ENCODE measurements at places on chromosomes 7 and 10.

DNA sequence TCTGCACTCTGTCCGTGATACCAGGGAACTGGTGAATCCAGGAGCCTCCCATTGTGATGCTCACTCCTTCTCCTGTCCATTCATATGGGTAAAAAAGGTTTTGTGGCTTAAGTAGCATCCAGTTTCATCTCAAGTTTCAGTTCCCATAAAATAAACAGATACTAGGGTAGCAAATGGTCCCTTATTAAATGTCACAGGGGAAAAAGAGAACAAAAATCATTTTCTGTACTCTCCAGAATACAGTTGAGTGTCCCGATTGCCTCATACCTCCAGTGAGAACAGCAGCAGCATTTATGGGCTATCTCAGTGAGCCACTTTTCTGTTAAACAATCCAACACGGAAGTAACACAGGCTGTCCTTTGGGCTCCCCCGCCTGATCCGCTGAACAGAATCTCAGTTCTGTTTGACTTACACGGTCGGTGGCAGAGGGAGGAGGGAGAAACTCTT, 179.6 kb downstream of the CELF2 start:
- DNase-seq: no peak

- no peak for DNase-seq
Observed at GRCh38 chr10:132305654-132306342, 2.0 kb downstream of the STK32C start.

- no peak for DNase-seq
Observed at GRCh38 chr7:66088861-66089838, 13.5 kb downstream of the ASL start.

- DNase-seq: no peak
Observed at GRCh38 chr10:42997849-42998165, 79.1 kb upstream of the RET start.

- DNase-seq: no peak
Observed at GRCh38 chr7:112112822-112113255, 93.4 kb downstream of the DOCK4 start.

DNA sequence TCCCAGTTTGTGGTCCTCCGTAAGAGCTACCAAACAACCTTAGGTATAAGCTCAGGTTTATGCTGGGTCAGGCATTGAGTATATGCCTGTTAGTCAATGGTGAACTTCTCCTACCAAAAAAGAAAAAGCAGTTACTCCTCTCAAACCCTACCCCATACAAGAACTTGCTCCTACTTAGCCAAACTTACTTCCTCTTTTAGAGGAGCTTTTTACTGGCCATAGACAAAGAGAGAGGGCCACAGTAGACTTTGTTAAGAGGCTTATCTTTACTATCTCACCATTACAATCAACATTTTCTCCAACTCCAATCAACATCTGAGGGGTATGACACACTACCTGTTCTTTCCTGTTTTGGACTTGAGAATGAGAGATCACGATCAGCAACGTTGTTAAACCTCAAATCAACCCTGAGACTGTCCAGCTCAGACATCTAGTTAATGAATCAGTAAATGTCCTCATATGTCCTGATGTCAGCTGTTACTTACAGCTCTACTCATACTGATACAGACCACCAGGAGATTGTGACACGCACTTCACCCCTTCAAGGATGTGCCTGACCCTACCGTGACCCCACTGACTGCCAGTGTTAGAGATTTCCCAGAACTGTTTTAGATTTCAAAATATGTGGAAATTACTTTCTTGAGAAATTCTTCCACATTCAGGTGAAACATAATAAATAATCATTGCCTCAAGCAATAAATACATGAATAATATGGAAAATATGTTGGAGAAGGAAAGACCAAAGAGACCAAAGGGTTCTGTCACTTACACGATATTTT, 18.4 kb upstream of the CCDC71L start:
- DNase-seq: no peak

DNA sequence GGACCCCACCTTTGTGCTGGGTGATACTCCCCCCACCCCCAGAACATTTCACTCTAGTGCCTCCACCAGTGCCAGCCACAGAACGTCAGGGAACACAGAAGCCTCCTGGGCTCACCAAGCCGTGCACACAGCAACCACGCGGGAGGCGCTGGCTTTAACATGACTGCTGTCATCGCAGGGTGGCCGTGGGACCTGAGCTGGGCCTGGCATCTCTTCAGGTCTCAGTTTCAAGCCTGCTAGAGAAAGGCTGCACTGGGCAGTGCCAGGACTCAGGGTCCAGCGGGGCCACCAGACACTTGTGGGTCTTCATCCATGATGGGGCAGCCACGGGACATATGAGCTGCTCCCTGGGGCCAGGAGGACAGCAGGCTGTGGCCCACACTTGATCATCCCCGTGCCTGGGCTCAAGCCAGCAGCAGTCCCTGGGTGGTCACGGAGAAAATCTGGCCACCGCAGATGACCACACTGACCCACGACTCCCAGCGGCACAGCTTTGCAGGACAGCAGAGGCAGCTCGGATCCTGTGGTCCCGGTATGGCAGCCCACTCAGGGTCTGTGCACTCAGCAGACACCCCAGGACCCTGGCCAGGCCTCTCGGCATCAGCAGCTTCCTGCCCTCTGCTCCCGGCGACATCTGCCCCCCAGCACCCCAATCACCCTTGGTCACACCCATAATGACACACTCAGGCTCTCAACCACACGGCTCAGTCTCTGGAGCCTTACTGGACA, 44.2 kb downstream of the CAMK2B start:
- DNase-seq: no peak

GRCh38 chr10:130635528-130635927, 499.3 kb downstream of the GLRX3 start:
- no peak for DNase-seq

DNA sequence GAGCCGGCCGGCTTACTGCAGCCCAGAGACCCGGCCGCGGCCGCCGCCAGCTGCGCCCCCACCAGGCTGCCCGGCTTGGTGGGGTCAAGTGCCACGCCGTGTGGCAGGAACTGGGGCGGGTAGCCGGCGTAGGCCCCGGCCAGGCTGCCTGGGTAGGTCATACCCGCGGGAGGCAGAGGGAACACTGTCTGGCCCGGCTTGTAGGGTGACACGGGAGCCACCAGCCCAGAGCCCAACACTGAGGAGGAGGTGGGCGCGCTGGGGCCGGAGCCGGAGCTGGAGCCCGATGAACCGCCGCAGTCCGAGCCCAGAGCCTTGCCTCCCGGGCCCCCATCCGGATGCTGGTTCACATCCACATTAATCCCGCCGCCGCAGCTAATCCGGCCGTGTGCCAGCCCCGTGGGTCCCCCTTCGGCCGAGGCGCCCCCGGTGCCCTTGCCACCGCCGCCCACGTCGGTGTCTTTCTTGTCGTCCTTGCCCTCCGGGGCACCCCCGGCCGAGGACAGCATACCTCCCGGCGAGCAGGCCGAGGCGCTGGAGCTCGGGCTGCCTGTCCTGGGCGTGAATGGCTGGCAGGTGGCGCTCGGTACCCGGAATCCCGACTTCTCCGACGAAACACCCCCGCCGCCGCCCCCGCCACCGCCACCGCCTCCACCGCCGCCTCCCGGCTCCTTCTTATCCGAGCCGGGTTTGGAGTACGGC, 2.0 kb downstream of the ZNF503 start:
- peak; percentile 76 for DNase-seq

- peak; percentile 23 for DNase-seq
Observed at GRCh38 chr10:91034494-91035159, 113.7 kb upstream of the ANKRD1 start.

DNA sequence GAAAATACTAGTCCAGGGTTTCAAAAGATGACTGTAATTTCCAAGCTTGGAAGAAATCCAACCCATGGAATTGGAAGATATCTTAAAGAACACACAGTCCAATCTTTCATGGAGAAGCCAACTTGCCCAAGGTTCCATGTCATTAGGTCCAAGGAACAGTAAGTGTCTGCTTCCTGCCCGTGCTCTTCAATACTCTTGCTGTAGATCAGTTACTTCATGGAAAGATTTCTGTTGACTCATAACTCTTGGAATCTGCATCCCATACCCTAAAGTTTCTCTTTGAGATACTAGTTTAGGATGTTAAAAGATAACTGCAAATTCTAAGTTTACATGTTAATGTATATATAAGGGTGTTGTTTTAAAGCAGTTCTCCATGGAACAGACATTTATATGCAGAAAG, 127.9 kb upstream of the SLC13A1 start:
- no peak for DNase-seq

GRCh38 chr7:325811-326210, 35.8 kb downstream of the FOXL3 start:
- no peak for DNase-seq

DNA sequence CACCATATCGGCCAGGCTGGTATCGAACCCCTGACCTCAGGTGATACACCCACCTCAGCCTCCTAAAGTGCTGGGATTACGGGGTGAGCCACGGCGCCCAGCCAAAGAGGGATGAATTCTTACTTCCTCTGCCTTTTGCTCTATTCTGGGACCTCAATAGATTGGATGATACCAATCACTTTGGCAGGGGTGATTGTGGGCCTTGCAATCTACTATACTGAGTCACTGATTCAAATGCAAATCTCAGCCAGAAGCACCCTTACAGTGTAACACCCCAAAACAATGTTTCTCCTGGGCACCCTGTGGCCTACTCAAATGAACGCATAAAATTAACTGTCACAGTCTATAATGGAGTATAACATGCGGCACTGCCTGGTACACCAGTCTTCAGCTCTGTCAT, 596.7 kb upstream of the LRRTM3 start:
- no peak for DNase-seq

DNA sequence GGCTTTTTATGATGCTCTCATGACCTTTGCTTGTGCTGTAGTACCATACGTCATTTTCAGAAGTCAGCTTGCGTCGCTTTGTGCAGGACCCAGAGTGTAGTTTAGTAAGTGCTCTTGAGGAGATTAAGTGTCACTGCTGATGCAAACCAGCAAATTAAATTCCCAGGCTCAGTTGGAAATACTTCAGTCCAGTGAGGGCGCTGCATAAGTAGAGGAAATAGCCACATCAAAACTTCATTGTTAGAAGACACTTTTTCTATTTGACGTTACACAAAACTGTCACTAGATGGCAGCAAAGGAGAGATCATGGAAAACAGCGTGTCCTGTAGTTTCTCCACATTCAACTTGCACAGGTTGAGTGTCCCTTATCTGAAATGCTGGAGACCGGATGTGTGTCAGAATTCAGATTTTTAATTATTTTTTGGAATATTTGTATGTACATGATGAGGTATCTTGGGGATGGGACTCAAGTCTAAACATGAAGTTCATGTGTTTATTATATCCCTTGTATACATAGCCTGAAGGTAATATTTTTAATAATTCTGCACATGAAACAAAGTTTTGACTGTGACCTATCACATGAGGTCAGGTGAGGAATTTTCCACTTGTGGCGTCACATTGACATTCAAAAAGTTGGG, 7.9 kb downstream of the ZNF22 start:
- DNase-seq: peak; percentile 63

GRCh38 chr7:37448636-37449361, at the start of gene ELMO1:
ELMO1 (minus strand) TSS chr7:37448864; CDS start chr7:37342690, 106,174 bp downstream.
- peak; percentile 92 for DNase-seq

GRCh38 chr10:100448951-100449350, 13.9 kb upstream of the WNT8B start:
- no peak for DNase-seq

DNA sequence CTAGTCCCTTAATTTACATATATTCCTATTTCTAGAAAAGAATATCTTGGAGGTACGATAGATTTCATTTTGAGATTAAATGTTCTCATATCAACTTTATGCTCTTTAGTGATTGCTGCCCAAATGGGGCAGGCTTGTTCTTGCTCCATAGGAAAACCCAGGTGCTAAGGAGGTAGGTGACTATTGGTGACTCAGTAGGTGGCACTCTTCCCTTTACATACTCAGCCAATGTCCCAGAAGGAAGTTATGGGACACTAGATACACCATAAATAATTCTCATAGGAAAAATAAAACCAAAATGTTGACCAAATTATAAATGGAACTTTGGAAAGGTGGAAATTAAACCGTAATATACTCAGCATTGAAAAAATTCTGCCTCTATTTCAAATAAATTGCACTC, 4.0 kb downstream of the SKAP2 start:
- DNase-seq: no peak

DNA sequence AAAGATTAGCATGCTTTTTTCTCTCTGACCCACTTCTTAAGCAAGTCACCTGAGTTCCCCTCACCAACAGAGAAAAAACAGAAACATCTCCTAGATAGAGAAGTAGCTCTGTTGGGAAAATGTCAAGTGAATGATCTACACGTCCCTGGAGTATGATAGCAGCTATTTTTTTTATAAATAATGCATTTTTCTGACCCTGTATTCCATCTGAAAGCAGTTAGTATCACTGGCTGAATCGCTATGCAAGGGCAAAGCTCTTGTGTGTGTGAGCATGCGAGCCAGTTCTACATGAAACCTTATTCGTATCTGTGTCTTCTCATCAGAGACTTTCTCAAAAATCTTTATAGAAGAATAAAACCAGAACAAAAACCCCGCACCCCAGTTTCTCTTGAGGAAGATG, 8.2 kb downstream of the ANKMY2 start:
- DNase-seq: no peak

- DNase-seq: no peak
Observed at GRCh38 chr10:116286626-116287200, 13.7 kb upstream of the GFRA1 start.

- no peak for DNase-seq
Observed at GRCh38 chr10:24254180-24254579, 45.2 kb downstream of the KIAA1217 start.

DNA sequence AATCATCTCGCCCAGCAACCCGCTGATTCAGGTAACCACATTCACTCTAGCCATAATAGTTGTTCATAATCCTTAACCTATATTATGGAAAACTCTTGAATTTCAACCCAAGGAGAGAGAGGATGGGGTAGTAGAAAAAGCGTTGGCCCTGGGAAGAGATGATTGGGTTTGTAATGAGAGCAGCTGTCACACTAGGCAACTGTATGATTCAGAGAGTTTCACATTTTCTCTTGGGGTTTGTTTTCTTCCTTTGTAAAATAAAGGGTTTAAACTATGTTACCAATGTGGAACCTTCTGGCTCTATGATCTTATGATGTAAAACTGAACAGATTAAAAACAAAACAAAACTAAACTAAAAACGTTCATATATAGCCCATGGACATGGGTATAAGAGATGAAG, 705.2 kb upstream of the IGFBP3 start:
- DNase-seq: no peak

DNA sequence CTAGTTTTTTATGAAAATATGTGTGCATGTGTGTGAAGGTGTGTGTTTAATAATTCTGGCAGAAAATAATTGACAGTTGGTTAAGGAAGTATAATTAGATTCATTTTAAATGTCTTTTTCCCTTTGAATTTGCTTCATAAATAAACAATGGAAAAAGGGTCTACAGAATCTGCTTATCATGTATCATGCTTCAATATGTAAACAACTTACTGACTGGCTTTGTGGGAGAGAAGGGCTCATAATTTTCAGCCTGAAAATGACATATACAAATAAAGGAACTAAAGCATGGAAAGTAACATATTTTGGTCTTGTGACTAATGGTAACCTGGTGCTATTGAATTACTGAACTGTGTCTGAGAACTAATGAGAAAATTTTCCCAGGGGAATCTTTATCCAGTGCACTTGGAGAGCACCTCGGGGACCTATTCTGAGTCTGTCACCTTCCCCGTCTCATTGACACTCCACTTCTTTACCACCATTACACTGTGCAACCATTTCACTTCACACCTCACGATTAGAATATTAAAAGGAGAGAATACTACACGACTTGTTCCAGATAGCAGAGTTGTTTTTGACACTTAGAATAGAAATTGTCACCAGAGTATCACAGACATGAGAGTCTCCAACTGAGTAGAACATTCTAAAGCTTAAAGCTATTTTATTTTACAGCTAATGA, 298.6 kb downstream of the TFEC start:
- no peak for DNase-seq

GRCh38 chr10:92800134-92800733, 48.1 kb upstream of the EXOC6 start:
- no peak for DNase-seq

GRCh38 chr7:36825501-36825900, 101.2 kb upstream of the AOAH start:
- no peak for DNase-seq
